ENCODE measurements at places on chromosomes 6 and 20.

- no peak for DNase-seq
Measured at GRCh38 chr6:147774856-147775255, 266.4 kb downstream of the SAMD5 start.

GRCh38 chr6:157838718-157839430, 15.8 kb downstream of the SNX9 start:
- DNase-seq: no peak

DNA sequence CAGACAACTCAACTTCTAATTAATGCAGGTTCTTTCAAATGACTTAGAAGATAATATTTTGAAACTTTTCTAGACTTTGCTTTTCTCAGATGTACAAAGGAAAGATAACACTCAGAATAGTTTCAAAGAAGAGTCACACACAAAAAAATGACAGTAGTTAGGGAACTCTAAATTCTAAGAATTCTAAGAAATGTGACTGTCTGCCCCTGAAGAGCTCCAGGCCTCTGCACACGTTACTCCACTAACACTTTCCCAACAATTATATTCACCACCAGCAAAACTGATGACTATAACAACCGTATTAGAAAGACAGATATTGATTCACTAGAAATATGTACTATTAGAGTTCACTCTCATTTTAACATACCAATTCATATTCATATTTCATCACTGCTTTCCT, 133.3 kb upstream of the SMLR1 start:
- no peak for DNase-seq

DNA sequence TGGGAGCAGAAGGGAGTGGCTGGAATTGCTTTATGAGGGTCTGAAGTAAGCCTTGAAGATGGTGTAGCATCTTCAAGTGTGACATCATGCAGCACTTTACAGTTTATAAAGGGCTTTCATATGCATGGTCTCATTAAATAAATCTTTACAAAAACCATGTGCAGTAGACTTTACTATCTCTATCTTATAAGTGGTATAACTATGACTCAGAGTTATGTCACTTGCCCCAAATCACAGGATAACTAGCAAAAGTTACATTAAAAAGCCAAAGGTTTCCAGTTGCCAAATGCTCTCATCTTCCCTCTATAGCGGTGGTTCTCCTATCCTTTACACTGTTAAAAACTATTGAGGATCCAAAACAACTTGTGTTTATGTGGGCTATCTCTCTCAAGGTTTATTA, 687.7 kb upstream of the MARCKS start:
- no peak for DNase-seq

DNA sequence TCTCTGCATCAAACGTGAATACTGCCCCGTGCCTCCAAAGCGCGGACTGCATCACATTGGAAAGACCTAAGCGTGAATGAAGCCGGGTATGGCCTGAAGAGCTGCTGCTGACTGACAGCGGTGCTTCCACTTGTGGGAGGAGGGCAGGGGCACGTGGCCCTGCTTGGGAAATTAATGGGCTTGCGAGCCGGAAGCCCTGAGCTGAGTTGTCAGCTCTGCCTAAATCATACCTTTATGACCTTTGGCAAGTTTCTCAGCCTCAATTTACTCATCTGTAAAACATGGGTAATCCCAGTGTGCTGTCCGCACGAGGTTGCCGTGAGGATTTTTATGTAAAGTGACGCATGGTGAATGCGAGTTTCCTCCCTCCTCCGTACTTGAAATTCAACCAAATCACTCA, 67.0 kb upstream of the FOXQ1 start:
- DNase-seq: no peak
